Thoracic aorta (tissue), 2 donors: ENCODE measurements at places on chromosomes 5 and 9. TPM values are rescaled to one million over a fixed set of nuclear protein-coding genes. Genes with fewer than 3 reads are reported as not detected.

GRCh38 chr5:116763987-116764866, 189.6 kb upstream of the SEMA6A start:
- DNase-seq, result no peak

DNA sequence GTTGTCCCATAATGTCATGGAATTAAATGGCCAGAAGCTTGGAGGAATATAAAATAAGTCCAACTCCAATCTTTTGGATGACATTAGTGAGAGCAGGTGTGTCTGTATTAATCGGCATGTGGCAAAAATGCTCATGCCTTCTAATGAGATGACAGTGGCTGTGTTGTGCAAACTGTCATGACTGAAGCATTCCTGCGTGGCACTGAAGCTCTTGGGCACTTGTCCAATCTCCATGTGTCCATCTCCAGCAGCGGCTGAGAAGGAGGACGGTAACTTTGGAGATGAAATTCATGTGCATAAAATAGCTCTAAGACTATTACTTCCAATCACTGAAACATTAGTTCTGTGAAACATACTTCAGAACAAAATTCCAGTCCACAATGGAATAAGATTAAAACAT, 697.5 kb upstream of the GRAMD2B start:
- no peak for DNase-seq

DNA sequence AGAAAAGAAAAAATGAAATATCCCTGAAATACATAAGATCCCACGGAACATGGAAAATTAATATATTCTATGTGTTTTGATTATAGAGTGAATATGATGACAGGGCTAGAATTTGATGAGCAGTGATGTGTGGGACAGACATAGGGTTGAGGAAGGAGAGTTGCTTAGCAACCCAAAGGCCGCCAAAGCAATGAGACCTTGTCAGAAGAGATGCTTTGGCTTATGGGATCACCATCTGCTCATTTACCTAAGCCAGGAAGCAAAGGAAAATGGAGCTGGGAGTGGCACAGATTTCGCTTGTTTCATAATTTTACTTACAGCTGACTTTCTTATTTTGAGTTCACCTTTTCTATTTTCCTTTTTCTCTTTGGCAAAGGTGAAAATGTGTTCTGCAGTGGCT, 20.9 kb upstream of the HAPLN1 start:
- DNase-seq, result no peak

DNA sequence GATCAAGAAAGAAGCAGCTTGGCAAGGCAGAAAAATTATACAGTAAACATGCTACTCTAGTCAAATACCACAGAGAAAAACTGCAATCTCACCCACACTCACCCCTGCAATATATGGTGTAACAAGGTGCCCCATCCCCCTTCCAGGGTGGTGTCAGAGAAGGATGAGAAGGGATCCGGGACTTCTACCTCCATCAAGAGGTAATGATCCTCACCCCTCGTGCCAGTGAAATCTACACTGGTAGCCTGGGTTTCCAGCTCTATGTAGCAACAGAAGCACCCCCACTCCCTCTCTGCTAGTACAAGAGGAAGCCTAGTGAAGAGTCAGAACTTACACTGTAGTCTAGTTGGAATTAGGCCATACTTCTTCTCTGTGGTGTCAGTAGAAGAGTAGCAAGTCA, 18.9 kb downstream of the SLCO4C1 start:
- DNase-seq, result no peak

DNA sequence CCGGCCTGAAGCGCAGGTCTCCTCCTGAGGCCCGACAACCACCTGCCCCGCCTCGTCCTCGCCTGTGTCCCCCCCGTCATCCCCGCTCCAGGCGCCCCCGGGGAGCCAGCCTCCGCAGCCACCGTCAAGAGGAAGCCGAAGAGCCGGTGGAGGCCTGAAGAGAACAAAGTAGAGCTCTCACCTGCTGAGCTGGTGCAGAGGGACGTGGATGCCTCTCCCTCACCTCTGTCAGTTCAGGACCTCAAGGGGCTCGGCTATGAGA, 169.9 kb downstream of the HINT1 start:
- DNase-seq, result no peak

- no peak for DNase-seq
These were observed 228.7 kb downstream of the SLIT3 start for GRCh38 chr5:169072233-169072632.

GRCh38 chr9:124098141-124098905, 86.8 kb downstream of the LHX2 start:
- no peak for DNase-seq

GRCh38 chr5:474840-475661, 32.1 kb downstream of the EXOC3 start:
- DNase-seq, result no peak

DNA sequence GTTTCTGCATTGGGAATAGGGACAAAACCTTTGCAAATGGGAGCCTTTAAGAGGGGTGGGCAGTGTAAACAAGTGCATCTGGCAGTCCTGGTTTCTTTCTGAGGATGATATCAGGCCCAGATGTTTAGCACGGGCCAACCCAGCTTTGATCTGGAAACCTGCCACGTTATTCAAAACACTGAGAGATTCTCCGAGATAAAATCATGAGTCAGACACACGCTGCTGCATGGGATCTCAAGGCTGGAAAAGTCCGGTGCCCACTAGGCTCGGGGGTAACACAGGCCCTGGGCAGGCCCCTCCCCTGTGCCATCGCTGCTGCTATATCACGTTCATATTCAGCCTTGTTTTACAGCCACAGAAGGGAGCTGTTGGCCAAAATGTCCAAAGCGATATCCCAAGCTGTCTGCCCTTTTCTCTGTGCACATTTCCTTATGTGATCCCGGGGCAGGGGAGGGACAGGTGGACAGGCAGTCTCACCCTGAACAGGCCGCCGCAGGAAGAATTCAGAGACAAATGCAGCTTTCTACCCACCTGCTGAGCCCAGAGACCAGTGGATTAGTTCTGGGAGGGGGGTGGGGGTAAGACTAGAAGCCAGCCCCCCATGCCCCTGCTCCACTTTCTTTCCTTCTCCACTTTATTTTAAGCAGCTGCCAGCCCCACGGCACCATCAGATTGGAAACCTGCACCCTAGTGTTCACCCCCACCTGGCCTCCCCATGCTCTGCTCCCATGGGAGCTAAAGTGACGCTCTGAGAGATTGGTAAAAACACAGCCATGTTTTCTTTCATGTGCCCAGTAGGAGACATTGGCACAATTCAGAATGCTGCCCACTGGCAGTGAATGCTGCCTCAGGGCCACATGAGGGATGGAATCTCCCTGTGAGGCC, 63.1 kb downstream of the TMOD1 start:
- DNase-seq, result no peak

Gene LMBRD2
- total RNA-seq, result 11.0 TPM

Gene TYRP1
- 1.8 TPM for total RNA-seq

Gene MBLAC2
- total RNA-seq, result 4.8 TPM

Gene NOXA1
- 3.5 TPM for total RNA-seq
